Activated naive CD4-positive, alpha-beta T cell (primary cell): ENCODE measurements at places on chromosomes 3 and 15.

DNA sequence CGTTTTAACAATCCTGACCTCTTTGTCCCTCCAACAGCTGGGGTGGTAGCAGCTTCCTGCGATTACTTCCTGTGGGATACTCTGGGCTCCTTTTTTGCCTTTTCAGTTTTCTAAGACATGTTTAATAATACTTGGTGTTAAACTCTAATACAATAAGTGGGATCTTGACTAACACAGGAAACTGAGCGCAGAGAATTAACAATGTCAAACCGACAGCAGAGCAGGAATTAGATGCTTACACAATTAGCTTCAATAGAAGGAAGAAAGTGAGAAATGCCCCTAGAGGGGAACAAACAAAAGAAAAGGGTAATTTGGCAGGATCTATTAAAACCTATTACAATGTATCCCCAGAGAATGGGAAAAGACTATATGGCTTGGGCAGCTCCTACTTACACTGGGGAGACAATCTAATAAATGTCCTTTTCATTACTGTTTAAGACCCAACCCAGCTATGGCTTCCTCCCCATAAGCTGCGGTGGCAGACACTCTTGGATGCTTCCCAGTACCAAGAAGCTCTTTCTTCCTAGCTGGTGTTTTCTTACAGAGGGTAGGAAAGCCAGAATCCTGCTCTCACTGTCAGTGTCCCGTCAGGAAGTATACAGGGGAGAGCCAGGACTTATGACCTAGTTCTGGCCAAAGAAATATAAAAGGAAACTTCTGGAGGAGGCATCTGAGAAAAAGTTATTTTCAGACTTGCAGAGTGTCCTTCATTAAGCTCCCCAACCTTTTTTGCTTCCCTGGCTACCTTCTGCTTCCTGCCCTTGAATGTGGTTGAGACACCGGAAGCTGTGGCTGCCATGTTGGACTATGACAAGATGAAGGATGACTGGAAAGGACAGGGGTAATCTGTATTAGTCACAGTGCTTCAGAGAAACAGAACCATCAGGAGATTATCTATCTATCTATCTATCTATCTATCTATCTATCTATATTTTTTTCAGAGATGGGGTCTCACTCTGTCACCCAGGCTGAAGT is 194.1 kb upstream of the KBTBD8 start:
- DNase-seq = no peak

DNA sequence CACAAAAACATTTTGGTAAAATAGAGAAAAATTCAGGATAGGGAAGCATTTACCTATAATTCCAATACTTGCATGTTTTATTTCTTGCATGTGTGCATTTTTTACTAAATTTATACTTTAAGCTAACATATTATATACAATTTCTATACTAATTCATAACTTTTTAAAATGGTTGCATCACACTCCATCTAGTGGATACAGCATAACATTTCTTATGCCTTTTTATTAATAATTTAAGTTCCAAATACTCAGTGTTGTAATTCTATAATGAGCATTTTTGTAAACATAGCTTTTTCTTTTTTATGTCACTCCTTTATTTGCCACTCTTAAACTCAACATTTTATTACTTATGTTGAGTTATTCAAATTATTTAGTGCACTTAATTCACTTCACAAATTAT is 477.7 kb downstream of the ZBBX start:
- no peak for DNase-seq

DNA sequence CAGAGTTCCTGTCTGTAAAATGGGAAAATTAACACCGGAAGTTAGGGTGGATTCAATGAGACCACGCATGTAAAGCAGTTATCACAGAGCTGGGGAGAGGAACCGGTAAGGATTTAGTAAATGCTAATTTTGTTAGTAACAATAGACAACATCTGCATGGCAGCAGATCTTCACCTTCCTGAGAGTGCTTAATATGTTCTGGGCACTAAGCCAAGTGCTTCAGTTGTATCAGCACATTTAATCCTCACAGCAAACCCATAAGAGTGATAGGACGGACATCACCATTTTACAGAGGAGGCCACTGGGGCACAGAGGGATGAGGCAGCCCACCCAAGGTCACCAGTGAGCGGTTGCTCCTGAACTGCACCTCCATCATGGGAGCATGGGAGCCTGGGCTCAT is 189.4 kb downstream of the WNT5A start:
- DNase-seq = no peak

GRCh38 chr3:59878038-59878427 is 828.2 kb upstream of the CFAP20DC start:
- no peak for DNase-seq

GRCh38 chr3:126257984-126258383 is 77.6 kb upstream of the ALDH1L1 start:
- no peak for DNase-seq
